Endothelial cell of umbilical vein (primary cell): ENCODE measurements at places on chromosomes 3 and 15. TPM values are rescaled to one million over a fixed set of nuclear protein-coding genes. Genes with fewer than 3 reads are reported as not detected.

GRCh38 chr3:112643621-112644240, 2.8 kb upstream of the CCDC80 start:
- H3K4me1 ChIP-seq = peaks cover 28% of the 10 kb centered on the region
- no peaks in the 10 kb centered on the region for H3K36me3 ChIP-seq
- H3K4me3 ChIP-seq = no peak overlapping the region
- no peak for DNase-seq

DNA sequence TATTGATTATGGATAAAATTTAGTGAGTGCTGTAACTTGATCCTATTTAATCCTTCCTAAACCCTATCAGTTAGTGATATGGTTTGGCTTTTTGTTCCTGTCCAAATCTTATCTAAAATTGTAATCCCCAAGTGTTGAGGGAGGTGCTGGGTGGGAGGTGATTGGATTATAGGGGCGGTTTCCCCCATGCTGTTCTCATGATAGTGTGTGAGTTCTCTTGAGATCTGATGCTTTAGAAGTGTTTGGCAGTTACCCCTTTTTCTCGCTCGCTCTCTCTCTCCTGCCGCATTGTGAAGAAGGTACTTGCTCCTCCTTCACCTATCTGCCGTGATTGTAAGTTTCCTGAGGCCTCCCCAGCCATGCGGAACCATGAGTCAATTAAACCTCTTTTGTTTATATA, 134.0 kb upstream of the SUCLG2 start:
- no peak overlapping the region for H3K27ac ChIP-seq
- H3K4me1 ChIP-seq = no peaks in the 10 kb centered on the region
- no peak for DNase-seq
- no peaks in the 10 kb centered on the region for H3K27me3 ChIP-seq

The BNC1 gene
- 2.9 and 3.4 TPM in 2 replicates for total RNA-seq

- H3K4me1 ChIP-seq = peaks cover 29% of the 10 kb centered on the region
- H3K27me3 ChIP-seq = no peaks in the 10 kb centered on the region
- peak; percentile 55 for DNase-seq
- H3K36me3 ChIP-seq = no peaks in the 10 kb centered on the region
- H3K27ac ChIP-seq = peak overlapping the region; percentile 68
Observed at GRCh38 chr3:69204315-69204957, 82.0 kb upstream of the LMOD3 start.

- peaks cover 9% of the 10 kb centered on the region for H3K4me1 ChIP-seq
- no peak overlapping the region for H3K4me3 ChIP-seq
- H3K27ac ChIP-seq = no peak overlapping the region
- no peak for DNase-seq
- H3K36me3 ChIP-seq = no peaks in the 10 kb centered on the region
Observed at GRCh38 chr15:68210409-68210756, 5.3 kb upstream of the CALML4 start.

DNA sequence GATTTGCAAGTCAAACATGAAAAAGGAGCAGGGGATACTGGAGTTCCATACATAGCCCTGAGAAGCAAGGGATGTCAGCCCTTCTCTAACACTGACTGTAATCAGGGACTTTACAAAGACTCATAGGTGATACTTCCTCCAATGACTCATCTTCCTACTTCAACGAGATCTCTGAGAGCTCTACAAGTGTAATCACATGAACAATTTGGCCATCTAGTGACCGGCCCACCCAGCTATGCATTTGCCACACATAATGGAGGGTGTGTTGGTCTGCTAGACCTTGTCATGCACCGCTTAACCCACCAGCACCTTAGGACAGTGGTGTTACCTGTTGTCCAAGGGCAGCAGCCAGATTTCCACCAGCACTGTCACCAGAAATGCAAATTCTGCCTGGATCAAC, 75.3 kb downstream of the NCEH1 start:
- no peaks in the 10 kb centered on the region for H3K36me3 ChIP-seq
- no peak overlapping the region for H3K4me3 ChIP-seq
- peak; percentile 45 for DNase-seq
- H3K27me3 ChIP-seq = no peaks in the 10 kb centered on the region
- H3K4me1 ChIP-seq = peaks cover 7% of the 10 kb centered on the region

GRCh38 chr3:177135841-177136492, 61.3 kb downstream of the TBL1XR1 start:
- no peaks in the 10 kb centered on the region for H3K36me3 ChIP-seq
- H3K4me1 ChIP-seq = peaks cover 8% of the 10 kb centered on the region
- no peak for DNase-seq
- H3K27ac ChIP-seq = no peak overlapping the region
- H3K27me3 ChIP-seq = no peaks in the 10 kb centered on the region

DNA sequence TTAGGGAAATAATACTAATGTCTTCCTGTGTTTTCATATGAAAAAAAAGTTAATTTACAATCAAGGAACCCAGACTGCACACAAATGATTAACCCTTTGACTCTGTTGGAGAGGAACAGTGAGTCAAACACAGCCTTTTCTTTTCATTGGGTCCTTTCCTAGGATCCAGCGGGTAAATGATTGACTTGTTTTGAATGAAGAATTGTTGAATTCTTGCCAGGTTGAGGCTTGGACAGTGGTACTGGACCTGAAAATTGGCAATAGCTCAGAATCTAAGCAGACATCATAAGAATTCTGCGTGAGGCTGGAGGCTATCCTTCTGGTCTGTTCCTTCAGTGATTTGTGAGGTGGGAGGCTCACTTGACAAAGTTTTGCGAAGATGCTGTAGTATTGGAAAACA, 143.0 kb downstream of the RYR3 start:
- no peak overlapping the region for H3K27ac ChIP-seq
- DNase-seq = peak; percentile 28
- no peak overlapping the region for H3K4me3 ChIP-seq
- no peaks in the 10 kb centered on the region for H3K4me1 ChIP-seq
- H3K27me3 ChIP-seq = no peaks in the 10 kb centered on the region

- no peaks in the 10 kb centered on the region for H3K36me3 ChIP-seq
- DNase-seq = no peak
- H3K27me3 ChIP-seq = no peaks in the 10 kb centered on the region
- no peak overlapping the region for H3K4me3 ChIP-seq
- H3K27ac ChIP-seq = no peak overlapping the region
Observed at GRCh38 chr3:183478501-183478900, 50.1 kb upstream of the MCF2L2 start.

- H3K4me1 ChIP-seq = no peaks in the 10 kb centered on the region
- H3K36me3 ChIP-seq = no peaks in the 10 kb centered on the region
- no peaks in the 10 kb centered on the region for H3K27me3 ChIP-seq
Observed at GRCh38 chr3:260898-261297, 64.3 kb downstream of the CHL1 start.

DNA sequence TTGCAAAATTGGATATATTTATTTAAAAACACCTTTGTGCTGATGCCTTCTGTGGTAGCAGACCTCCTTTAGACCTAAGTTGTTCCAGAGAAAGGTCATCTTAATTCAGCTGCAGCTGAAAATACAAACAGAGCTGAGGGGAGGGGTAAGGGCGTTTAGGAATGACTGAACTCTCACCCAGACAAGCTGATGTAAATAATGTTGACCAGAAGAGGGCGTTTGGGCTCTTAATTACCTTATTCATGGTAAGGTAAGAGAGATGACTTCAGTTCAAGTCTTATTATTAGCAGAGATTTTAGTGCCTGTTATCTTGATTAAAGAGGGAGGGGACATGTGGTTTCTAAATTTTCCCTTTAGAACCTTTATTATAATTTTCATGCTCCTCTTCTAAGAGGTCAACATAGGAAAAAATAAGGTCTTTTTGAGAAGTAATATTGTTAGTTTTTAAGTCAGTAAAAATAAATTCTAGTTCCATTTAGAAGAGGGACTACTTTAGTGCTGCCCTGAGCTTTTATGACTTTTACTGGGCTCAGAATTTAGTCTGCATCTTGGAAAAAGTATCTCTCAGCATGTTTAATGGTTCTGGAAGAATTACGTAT, 46.3 kb downstream of the GPR171 start:
- H3K4me3 ChIP-seq = no peak overlapping the region
- H3K36me3 ChIP-seq = no peaks in the 10 kb centered on the region
- H3K4me1 ChIP-seq = no peaks in the 10 kb centered on the region
- H3K27ac ChIP-seq = no peak overlapping the region
- peaks cover 3% of the 10 kb centered on the region for H3K27me3 ChIP-seq
- DNase-seq = peak; percentile 59

DNA sequence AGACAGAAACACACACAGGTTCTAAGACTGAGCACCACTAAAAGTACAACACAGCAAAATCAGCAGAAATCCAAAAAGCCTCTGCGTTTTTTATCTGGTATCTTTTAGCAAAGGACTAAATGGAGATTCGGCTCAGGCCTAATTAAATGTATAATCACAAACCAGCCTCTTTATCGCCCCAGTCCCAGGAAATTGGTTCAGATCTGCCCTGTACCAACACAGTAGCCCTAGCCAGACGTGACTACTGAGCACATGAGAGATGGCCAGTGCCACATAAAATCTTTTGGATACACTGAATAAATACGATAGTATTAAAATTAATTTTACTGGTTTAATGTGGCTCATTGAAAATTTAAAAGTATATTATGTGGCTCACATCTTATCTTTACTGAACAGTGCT, 19.7 kb downstream of the TBC1D2B start:
- no peaks in the 10 kb centered on the region for H3K36me3 ChIP-seq
- no peak for DNase-seq
- H3K4me1 ChIP-seq = peaks cover 41% of the 10 kb centered on the region
- H3K4me3 ChIP-seq = no peak overlapping the region
- H3K27me3 ChIP-seq = no peaks in the 10 kb centered on the region
- H3K27ac ChIP-seq = no peak overlapping the region

The PBRM1 gene
- total RNA-seq = 77.1 and 87.1 TPM in 2 replicates

- peak overlapping the region; percentile 71 for H3K27ac ChIP-seq
- H3K36me3 ChIP-seq = no peaks in the 10 kb centered on the region
- peaks cover 14% of the 10 kb centered on the region for H3K4me1 ChIP-seq
- H3K27me3 ChIP-seq = no peaks in the 10 kb centered on the region
- DNase-seq = no peak
Observed at GRCh38 chr3:40524222-40524567, 565 bp upstream of the ZNF621 start.

- H3K27ac ChIP-seq = no peak overlapping the region
- H3K4me1 ChIP-seq = peaks cover 18% of the 10 kb centered on the region
- H3K4me3 ChIP-seq = no peak overlapping the region
- no peaks in the 10 kb centered on the region for H3K27me3 ChIP-seq
- DNase-seq = no peak
Observed at GRCh38 chr3:157469561-157470294, 33.1 kb downstream of the PTX3 start.

DNA sequence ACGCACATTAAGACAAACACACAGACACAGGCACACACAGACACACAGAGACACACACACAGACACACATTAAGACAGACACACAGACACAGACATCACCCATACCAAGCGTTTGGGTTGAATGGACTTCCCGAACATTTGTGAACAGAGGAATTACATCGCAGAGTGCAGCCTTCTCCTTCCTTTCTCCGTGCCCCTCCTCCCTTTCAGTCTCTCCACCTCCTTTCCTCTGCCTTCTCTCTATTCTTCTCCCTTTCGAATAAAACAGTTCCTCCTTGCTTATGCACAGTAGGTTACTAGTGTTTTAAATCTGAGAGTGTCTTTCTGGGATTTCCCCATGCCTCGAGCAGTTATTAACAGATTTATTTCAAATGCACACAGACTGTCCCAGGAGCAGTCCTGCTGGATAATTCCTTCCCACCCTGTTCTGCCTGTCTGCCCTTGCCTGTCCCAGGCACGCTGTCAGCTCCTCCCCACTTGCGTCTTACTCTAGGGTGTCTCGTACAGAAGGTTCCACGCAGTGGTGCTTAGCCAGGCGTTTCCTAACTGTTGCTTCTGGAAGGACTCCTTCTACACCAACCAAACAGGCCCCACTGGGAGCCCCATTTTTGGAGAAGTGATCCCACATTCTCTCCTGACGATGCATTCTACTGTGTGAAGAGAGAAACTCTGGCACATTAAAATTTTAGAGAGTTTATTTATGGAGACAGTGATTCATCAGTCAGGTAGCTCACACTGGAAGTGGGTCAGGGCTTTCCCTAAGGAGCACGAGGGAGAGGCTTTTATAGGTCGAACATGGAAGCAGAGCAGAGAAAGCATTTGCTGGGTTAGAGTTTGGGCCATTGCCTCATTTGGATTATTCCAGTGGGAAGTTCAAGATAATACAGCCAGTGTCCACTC, 163.8 kb downstream of the SV2B start:
- no peak overlapping the region for H3K27ac ChIP-seq
- H3K36me3 ChIP-seq = no peaks in the 10 kb centered on the region
- DNase-seq = no peak
- H3K27me3 ChIP-seq = no peaks in the 10 kb centered on the region

GRCh38 chr3:29601861-29602585, 321.2 kb downstream of the RBMS3 start:
- H3K27ac ChIP-seq = peak overlapping the region; percentile 79
- peaks cover 19% of the 10 kb centered on the region for H3K4me1 ChIP-seq
- DNase-seq = peak; percentile 97
- H3K27me3 ChIP-seq = no peaks in the 10 kb centered on the region
- H3K4me3 ChIP-seq = no peak overlapping the region
- H3K36me3 ChIP-seq = no peaks in the 10 kb centered on the region

DNA sequence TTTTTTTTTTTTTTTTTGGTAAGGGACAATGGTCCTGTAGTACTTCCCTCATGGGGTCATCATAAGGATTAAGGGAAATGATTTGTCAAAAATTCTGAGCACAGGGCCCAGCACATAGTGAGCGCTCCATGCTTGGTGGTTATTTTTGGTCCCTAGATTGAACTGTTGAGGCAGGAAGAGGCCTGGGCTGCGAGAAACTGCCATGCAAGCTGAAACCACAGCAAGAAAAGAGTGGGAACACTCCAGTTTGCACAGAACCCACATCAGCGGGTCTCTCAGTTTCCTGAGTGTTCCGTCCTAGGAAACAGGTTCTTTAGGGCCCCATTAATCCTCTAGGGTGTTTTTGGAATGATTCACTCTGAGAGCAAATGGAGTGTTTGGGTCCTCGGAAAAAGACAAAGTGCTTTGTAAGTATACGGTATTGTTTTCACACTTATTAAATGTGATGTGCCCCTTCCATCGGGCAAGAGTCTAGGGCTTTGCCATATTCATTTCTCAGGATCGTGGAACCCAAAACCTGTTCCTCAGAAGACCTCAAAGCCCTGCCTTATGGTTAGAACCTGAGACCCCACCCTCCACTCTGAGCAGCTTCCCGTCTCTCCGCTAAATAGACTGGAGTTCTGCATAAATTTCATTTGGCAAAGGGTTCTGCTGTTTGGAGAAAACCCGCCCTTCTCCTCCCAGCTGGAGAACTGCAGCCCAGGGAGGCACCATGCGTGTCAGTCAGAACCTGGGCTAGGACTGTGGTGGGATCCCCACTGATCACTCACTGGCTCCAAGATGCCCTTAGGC, 60.4 kb downstream of the SPSB4 start:
- H3K4me1 ChIP-seq = no peaks in the 10 kb centered on the region
- no peak overlapping the region for H3K27ac ChIP-seq
- no peaks in the 10 kb centered on the region for H3K27me3 ChIP-seq

DNA sequence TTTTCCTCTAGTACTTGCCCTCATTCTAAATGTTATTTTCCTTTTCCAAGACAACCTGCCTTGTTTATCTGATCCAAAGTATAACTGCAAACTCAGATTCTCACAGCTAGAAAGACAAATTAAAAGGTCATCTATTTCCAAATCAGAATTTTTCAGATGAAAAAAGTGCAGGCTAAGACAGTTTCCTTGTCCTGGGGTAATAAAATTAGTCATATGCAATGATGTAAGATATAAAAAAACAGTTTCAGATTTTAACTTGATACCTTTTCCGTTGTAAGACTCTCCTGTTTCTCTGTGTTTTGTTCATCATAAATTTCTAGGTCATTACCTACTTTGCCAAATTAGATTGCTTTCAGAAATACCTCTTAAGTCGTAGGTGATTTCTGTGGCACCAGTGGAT, 238.4 kb upstream of the PEX5L start:
- H3K36me3 ChIP-seq = no peaks in the 10 kb centered on the region
- H3K27ac ChIP-seq = no peak overlapping the region
- DNase-seq = no peak
- no peaks in the 10 kb centered on the region for H3K4me1 ChIP-seq
- no peak overlapping the region for H3K4me3 ChIP-seq
